ENCODE measurements at places on chromosomes 1 and 21. TPM values are rescaled to one million over a fixed set of nuclear protein-coding genes. Genes with fewer than 3 reads are reported as not detected.
A peak's percentile ranks its signal among the peaks of the same experiment; 100 is the strongest.

DNA sequence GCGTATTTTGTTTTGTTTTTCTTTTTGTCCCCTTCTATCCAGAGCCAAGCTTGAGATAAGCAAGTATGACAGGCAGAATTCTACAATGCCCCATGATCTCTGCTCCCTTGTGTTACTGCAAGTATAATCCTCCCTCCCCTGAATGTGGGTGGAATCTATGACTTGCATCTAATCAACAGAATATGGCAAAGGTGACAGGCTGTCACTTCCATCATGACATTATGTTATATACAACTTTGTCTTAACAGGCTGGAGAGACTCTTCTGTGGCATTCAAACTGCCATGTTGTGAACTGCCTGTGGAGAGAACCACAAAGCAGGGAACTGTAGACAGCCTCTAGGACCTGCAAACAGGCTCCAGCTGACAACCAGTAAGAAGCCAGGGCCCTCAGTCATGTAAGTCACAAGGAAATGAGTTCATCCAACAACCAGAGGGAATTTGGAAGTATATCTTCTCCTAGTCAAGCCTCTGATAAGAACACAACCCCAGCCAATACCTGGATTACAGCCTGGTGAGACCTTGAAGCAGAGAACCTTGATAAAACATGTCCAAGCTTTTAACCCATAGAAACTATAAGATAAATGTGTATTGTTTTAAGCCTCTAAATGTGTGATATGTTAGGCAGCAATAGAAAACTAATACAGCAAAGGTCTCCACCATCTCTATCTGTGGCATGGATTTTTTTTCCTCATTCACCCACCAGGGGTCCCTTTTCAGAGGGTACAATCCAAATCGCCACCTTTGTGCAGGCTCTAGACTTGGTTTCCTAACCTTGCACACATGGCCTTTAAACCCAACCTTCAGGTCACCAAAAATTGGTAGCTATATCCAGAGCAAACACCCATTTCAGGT lies 5.7 kb upstream of the C1orf162 start:
- peaks cover 28% of the 10 kb centered on the region for H3K36me3 ChIP-seq
- peaks cover 13% of the 10 kb centered on the region for H3K4me1 ChIP-seq
- no peak for DNase-seq
- H3K4me3 ChIP-seq: no peak overlapping the region
- no peak overlapping the region for H3K27ac ChIP-seq

DNA sequence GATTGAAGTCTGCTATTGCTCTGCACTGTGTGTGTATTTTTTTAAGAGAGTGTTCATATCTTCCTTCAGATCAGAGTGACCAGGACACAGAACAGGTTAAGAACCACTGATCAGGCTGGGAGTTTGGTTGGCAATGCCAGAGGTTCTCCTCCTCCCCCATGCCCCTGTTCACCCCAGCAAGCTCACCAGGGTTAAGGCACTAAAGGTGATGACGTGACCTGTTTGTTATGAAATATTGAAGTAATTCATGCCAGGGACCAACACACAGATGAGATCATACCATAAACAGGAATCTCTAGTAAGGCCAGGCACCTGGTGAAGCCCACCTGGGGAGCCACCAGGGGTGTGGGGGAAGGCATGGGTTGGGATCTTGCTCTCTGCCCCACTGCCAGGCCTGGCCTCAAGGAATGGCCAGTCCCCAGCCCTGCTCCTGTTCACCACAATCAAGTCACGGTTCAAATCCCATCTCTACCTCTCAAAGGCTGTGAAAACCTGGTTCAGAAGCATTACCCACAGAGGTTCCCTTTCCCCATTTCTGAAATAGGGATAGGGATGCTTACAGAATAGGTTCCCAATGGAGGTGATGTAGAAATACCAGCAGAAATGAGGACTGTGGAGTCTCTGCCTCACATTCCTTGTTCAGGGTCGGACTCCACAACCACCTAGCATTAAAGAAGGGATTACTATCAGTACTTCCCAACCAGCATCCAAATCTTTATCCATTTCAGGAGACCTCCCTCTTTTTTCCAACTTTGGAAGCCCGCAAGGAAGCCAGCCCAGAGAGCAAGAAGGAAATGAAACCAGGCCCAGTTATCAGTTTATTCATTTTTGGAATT lies 2.4 kb downstream of the ID3 start:
- peaks cover 3% of the 10 kb centered on the region for H3K27me3 ChIP-seq
- peaks cover 28% of the 10 kb centered on the region for H3K36me3 ChIP-seq
- peak overlapping the region; percentile 80 for H3K27ac ChIP-seq

- DNase-seq: no peak
- H3K27me3 ChIP-seq: peaks cover 5% of the 10 kb centered on the region
- no peak overlapping the region for H3K27ac ChIP-seq
- no peak overlapping the region for H3K4me3 ChIP-seq
Measured at GRCh38 chr1:22888320-22889075, 84.2 kb downstream of the LACTBL1 start.

GRCh38 chr1:24898152-24898908 lies 31.7 kb downstream of the RUNX3 start:
- H3K4me1 ChIP-seq: peaks cover 38% of the 10 kb centered on the region
- peak overlapping the region; percentile 68 for H3K27ac ChIP-seq
- no peaks in the 10 kb centered on the region for H3K27me3 ChIP-seq
- peak; percentile 78 for DNase-seq
- peak overlapping the region; percentile 27 for H3K4me3 ChIP-seq
- peaks cover 24% of the 10 kb centered on the region for H3K36me3 ChIP-seq

The OR2T35 gene
- not detected for total RNA-seq

The FAM72B gene
- total RNA-seq: 32.1 TPM

The PPFIA4 gene
- 78.8 TPM for total RNA-seq
